ENCODE measurements at places on chromosomes 6 and 20. TPM values are rescaled to one million over a fixed set of nuclear protein-coding genes. Genes with fewer than 3 reads are reported as not detected.

- peak; percentile 34 for DNase-seq
Observed at GRCh38 chr20:22805219-22805618, 220.8 kb upstream of the FOXA2 start.

DNA sequence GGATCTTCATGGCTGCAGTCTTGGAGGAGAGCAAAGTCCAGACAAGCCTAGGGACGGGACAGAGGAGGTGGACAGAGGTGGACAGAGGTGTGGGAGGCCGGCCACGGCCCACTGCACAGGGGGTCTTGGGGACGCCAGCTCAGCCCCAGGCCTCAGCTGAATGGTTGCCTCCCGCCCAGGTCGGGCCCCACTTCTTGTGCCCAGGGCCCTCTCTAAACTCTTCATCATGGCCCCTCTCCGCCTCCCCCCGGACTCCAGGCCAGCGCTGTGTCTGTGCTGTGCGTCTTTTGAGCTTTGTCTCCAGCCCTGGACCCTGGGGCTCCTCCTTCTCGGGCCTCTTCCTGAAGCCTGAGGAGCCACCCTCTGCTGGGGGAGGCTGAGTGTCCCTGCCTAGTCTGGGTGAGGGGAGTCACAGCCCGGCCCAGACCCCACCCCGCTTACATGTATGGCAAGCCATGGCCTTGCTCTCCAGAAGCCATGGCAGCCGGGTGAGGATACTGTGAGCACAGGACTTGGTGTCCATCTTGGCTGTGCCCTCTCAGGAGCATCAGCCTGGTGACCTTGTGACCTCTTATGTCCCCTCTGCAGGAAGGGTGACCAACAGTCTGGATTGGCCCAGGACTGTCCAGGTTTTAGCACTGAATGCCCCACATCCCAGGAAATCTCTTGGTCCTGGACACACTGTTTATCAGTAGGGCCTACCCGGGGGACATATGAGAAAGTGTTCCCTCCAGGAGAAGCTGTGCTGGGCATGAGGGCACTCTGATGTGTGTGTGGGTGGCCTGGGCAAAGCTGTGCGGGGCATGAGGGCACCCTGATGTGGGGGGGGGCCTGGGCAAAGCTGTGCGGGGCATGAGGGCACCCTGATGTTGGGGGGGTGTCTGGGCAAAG is 9.4 kb upstream of the NPBWR2 start:
- DNase-seq = no peak

- no peak for DNase-seq
Observed at GRCh38 chr6:118968416-118968815, 33.5 kb upstream of the MCM9 start.

CD24 gene
- total RNA-seq = 0.71 TPM

TREML1 gene
- not detected for total RNA-seq
